ENCODE measurements at places on chromosomes 1 and 21.

DNA sequence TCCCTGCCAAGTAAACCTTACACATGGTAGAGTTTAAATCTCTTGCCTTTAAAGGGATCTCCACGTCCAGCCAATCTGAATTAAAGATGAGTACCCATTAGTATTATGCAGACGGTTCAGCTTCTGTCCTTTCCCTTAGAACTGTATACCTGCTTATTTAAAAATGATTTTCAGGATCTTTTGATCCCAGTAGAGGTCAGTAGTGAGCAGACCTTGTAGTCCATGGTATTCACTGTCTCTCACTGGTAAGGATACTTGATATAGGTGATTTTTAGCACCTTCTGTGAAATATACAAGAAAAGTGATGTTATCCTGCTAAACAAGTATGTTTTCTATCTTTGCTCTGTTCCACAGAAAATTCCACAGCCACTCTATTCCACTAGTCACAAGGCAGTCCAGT lies 1211.6 kb upstream of the ADGRL4 start:
- DNase-seq = peak; percentile 74

GRCh38 chr1:200369706-200370105 lies 40.1 kb downstream of the ZNF281 start:
- DNase-seq = no peak

DNA sequence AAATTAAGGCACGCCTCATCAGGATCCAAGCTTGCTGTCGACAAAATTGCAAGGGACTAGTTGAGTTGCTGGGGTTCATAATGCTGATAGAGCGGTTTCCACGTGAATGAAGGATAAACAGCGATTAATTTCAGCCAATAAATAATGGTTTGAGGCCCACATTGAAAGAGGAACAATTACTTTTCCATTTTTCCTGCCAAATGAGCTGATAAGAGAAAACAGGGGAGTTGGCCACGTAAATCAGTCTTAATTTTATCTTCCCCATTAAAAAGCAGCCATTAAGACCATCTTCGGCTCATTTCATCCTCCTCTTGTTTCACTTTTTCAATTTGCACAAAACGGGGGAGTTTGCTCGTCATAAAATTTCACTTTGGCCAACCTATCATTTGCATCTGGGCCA lies 235.5 kb upstream of the RRP15 start:
- no peak for DNase-seq

GRCh38 chr21:15732996-15733329 lies 3.2 kb downstream of the USP25 start:
- DNase-seq = no peak

DNA sequence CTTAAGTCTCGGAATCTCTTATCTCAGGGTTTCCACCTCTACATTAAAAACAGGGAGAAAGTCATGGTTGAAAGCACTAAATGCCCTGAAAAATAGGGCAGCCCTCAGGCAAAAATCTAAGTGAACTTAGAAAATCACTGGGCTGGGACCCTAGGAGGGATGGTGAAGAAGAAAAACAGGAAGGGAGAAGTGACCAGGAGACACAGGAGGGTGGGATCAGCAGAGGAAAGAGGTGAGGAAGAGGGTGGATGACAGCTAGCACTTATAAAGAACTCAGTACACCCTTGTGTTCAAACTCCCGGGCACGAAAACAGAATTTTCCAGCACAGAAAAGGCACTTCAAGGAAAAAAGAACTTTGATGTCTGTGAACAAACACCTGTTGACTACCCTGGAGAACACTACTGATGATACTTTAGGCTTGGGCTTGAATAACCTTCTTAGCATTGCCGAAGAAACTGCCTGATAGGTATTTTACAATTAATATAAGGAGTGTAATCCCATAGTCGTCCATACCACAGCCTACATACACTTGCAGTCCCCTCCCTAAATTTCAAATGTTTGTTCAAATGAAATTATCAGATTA lies 2.0 kb downstream of the CHML start:
- no peak for DNase-seq

- DNase-seq = peak; percentile 28
These were observed 114.7 kb downstream of the MAP3K21 start for GRCh38 chr1:233442026-233442780.

DNA sequence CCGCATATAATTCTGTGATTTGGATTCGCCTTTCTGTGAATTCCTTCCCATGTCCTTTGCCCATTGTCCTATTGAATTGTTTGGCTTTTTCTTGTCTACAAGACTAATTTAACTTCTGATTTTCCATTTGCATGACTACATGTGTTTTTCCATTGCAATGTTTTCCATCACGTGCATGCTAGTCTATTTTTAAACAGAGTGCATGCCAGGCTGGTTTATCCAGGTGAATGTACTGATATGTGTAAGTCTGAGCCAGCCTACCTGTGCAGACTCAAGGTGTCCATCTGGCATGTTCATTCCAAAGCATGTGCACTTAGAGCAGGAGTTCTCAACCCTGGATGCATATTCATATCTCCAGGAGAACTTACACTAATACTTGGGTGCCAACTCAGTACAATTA lies 59.7 kb downstream of the INAVA start:
- DNase-seq = no peak

- no peak for DNase-seq
These were observed 28.5 kb upstream of the SERBP1 start for GRCh38 chr1:67458663-67459062.

DNA sequence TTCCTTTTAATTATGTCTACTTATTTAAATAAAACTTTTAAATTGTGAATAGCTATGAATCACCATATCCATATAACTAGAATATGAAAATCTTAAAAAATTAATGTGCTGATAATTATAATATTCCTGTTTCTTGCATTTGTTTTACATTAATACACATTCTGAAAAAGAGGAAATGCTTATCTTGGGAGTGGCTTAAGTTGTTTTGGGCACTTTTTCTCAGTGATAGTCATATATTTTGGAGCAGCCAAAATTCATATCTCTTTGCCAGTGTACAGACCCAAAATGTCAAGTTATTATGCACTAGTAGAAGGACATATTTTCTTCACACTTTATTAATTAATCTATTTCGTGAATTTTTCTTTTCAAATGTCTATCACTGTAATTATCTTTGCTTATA lies 838.5 kb downstream of the USP25 start:
- no peak for DNase-seq

DNA sequence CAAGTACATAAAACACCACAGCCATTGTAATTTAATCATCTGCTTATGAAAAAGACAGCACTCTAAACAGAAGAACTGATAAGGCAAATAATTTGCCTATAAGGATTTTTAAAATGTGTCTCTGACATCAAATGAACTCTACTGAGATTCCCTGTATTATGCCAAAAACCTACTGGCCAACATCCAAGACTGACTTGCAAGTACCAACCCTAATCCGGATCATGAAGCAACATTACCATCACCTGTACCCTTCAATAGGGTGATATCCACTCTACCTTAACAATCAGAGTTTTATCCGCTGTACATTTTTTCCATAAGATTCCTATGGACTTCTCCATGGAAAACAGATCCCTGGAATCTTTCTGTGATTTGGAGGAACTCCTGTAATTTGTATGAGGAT lies 4.6 kb downstream of the RGS7 start:
- no peak for DNase-seq

DNA sequence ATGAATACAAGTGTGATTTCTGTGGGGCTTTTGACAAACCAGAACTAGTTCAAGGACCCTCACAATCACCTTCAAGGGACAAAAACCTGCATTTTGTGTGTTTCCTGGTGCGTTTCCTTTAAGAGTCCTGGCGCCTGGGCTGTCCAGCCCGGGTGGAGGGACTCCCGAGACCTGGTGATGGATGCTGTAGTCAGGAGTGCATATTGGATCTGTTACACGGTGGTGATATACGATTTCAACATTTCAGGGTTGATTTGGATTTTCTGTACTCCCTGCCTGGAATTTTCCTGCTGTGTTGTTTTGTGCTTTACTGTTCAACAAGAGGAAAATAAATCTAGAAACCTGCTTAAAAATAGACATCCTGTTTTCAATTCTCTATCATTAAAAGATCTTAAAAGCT lies 162.0 kb downstream of the KIF26B start:
- DNase-seq = no peak

- DNase-seq = peak; percentile 69
These were observed 2.0 kb upstream of the FAM131C start for GRCh38 chr1:16075337-16076030.

DNA sequence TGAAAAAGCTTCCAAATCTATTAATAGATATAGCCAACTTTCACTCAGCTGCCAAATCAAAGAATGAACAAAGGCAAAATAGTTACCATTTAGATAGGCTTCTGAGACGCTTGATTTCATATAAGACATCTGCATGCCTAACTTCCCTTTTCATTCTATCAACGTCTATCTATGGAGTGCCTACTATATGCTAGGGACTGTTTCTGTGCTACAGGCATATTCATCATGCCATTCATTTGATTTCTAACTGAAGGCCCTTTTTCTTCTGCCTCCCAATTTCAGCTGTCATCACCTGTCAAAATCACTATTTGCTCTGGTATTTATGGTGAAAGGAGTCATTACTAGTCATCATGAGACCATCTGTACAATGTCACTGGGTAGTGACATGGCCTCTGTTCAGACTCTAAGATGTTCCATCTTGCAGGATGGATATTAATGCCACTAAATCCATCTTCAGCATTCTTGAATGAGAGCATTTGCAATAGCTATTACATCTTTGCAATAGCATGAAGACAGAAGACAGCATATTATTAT lies 4.3 kb upstream of the KRTAP13-1 start:
- DNase-seq = no peak

DNA sequence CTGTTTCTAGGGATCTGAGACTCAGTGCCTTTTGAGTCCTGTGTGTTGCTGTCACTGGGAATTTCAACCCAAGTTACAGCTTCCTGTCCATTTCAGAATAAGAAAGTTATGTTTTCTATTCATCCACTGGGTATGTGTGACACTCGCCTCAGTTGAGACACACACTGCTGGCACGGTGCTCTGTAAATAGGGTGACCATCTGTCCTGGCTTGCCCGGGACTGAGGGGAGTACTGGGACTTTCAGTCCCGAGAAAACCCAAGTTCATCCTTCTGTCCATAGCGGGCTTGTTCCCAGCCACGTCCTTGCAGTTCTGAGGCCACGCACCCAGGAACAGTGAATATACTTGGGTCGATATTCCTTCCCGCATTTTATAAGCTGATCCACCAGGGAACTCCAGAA lies 56.3 kb upstream of the DISP3 start:
- no peak for DNase-seq

DNA sequence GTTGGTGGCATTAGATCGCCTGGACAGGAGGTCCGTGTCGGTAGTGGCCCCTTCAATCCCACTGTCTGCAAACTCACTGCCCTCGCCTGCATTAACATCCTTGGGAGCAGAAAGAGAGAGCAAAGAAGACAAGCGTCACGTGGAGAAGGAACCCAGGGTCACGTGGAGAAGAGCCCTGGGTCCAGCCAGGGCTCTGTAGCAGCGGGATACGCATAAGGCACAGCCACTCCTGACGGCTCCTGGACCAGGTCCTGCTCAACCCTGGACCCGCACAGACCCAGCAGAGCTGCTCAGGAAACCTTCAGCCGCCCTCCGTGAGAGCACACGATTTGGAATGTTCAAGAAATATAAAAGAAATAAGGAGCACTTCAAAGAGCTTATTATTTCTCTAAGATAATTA lies 92.0 kb downstream of the TIAM1 start:
- DNase-seq = no peak
